Esophagus squamous epithelium (tissue), 5 donors: ENCODE measurements at places on chromosomes 7 and 10. TPM values are rescaled to one million over a fixed set of nuclear protein-coding genes. Genes with fewer than 3 reads are reported as not detected.

Gene AP4M1
- 8.1 TPM for total RNA-seq

Gene NPVF
- total RNA-seq, result not detected

Gene TRPV5
- not detected for total RNA-seq

- no peaks in the 10 kb centered on the region for H3K27me3 ChIP-seq
- H3K36me3 ChIP-seq, result peaks cover 23% of the 10 kb centered on the region
- H3K4me1 ChIP-seq, result no peaks in the 10 kb centered on the region
- no peak for DNase-seq
These were observed 29.6 kb downstream of the MKI67 start for GRCh38 chr10:128096486-128097199.

DNA sequence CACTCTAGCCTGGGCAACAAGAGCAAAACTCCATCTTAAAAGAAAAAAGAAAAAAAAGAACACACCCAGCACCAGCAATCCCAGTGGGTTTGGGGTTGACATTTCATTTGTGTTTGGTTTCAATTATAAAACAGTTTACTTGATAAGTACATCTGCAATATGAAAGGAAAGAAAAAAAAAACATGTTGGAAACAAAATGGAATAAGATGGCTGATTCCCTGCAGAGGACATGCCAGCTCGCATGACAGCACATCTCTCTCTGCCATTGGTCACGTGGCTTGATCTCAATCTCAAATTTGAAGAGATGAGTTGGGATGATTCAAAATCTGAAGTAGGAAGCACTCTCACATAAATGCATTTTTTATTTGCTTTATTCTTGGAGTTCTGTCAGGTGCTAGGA is 28.0 kb downstream of the MYOF start:
- H3K36me3 ChIP-seq, result peaks cover 20% of the 10 kb centered on the region
- no peak for DNase-seq
- H3K27ac ChIP-seq, result no peak overlapping the region
- H3K4me1 ChIP-seq, result peaks cover 14% of the 10 kb centered on the region

DNA sequence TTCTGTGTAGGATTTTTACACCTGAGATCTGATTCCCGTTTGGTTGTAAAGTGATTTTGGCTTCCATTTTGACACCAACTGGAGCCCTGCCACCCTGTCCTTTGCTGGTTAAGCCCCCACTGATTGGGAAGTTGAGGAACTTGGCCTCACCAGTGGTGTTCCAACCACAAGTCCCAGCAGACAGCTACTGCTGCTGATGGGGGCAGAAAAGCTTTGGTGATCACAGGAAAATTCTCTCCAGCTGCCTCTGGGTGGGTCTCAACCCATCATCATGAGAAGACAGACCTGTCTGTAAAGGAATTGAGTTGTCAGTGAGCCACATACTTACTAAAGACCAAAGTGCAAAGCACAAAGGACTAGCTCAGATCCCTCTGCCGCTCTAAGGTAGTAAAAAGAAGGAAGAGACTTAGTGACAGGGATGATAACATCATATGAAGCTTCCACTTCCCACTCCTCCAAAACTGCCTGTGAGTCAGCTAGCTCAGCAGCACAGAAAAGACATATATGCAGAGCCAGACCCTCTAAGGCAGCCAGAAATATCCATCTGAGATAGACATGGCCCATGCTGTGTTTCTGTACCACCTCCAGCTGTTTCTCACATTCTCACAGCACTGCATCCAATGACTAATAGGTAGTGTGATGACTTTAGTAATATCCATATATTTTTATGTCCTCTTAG is 22.4 kb upstream of the LRRC17 start:
- no peak overlapping the region for H3K4me3 ChIP-seq
- no peaks in the 10 kb centered on the region for H3K36me3 ChIP-seq
- peaks cover 16% of the 10 kb centered on the region for H3K4me1 ChIP-seq
- H3K27me3 ChIP-seq, result no peaks in the 10 kb centered on the region
- no peak for DNase-seq

GRCh38 chr10:26721561-26721960 is 24.1 kb downstream of the PDSS1 start:
- no peaks in the 10 kb centered on the region for H3K27me3 ChIP-seq
- no peak overlapping the region for H3K27ac ChIP-seq
- H3K4me1 ChIP-seq, result no peaks in the 10 kb centered on the region
- no peak for DNase-seq
- H3K36me3 ChIP-seq, result no peaks in the 10 kb centered on the region
- no peak overlapping the region for H3K4me3 ChIP-seq

GRCh38 chr7:131869986-131870385 is 313.6 kb upstream of the PODXL start:
- H3K36me3 ChIP-seq, result no peaks in the 10 kb centered on the region
- no peaks in the 10 kb centered on the region for H3K4me1 ChIP-seq
- H3K27ac ChIP-seq, result no peak overlapping the region
- DNase-seq, result no peak
- no peaks in the 10 kb centered on the region for H3K27me3 ChIP-seq

- no peaks in the 10 kb centered on the region for H3K4me1 ChIP-seq
- H3K36me3 ChIP-seq, result no peaks in the 10 kb centered on the region
- no peaks in the 10 kb centered on the region for H3K27me3 ChIP-seq
- no peak overlapping the region for H3K27ac ChIP-seq
These were observed 233.8 kb upstream of the GRB10 start for GRCh38 chr7:51016546-51016945.

DNA sequence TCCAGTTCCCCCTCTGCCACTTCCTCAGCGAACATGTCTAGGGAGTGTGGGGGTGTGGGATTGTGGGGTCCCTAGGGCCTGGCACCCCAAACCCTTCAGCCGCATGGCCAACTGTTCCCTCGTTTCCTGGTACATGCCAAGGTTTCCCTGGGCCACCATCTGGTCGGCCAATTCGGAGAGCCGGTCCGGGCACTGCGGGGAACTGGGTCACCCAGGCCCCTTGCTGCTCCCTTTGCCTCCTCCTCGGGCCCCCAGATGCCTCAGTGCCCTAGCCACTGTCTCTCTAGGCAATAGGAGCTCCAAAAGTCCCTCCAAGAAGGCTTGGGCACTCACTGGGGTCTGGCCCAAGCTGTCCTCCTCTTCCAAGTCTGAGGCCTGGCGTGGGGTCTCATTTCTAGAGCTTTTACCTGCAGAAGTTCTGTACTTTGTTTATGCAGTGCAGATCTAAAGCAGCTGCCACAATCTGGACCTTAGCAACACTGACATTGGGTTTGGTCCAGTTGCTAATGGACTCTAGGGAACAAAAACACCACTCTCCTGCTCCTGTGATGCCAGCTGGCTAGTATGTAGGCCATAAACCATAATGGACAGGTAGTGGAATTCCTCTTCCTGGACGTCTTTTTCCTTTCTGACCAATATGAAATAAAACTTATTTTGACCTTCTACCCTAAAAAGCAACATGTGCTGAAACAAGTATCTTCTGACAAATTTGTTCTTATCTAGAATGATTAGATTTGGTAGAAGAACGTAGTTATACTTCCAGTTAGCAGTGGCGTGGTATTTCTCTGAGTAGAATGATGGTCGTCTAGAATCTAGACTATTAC is 172.9 kb downstream of the LRRC4 start:
- no peak for DNase-seq
- no peak overlapping the region for H3K4me3 ChIP-seq
- H3K4me1 ChIP-seq, result no peaks in the 10 kb centered on the region
- H3K36me3 ChIP-seq, result no peaks in the 10 kb centered on the region
- H3K27me3 ChIP-seq, result no peaks in the 10 kb centered on the region

- no peaks in the 10 kb centered on the region for H3K36me3 ChIP-seq
- no peaks in the 10 kb centered on the region for H3K27me3 ChIP-seq
- no peak overlapping the region for H3K4me3 ChIP-seq
- H3K4me1 ChIP-seq, result no peaks in the 10 kb centered on the region
- DNase-seq, result no peak
These were observed 109.1 kb downstream of the LMBR1 start for GRCh38 chr7:156783864-156784263.

GRCh38 chr10:35417795-35418194 is 81.5 kb downstream of the CCNY start:
- H3K27ac ChIP-seq, result no peak overlapping the region
- DNase-seq, result no peak
- H3K36me3 ChIP-seq, result no peaks in the 10 kb centered on the region
- no peaks in the 10 kb centered on the region for H3K27me3 ChIP-seq
- no peak overlapping the region for H3K4me3 ChIP-seq
- H3K4me1 ChIP-seq, result peaks cover 26% of the 10 kb centered on the region

GRCh38 chr10:129756912-129757901 is 206.9 kb downstream of the EBF3 start:
- H3K4me1 ChIP-seq, result no peaks in the 10 kb centered on the region
- H3K4me3 ChIP-seq, result peak overlapping the region; percentile 10
- H3K27me3 ChIP-seq, result no peaks in the 10 kb centered on the region
- no peak for DNase-seq

GRCh38 chr7:22435105-22435504 is 64.9 kb downstream of the STEAP1B start:
- no peaks in the 10 kb centered on the region for H3K27me3 ChIP-seq
- peaks cover 42% of the 10 kb centered on the region for H3K4me1 ChIP-seq
- H3K4me3 ChIP-seq, result no peak overlapping the region
- H3K27ac ChIP-seq, result no peak overlapping the region

DNA sequence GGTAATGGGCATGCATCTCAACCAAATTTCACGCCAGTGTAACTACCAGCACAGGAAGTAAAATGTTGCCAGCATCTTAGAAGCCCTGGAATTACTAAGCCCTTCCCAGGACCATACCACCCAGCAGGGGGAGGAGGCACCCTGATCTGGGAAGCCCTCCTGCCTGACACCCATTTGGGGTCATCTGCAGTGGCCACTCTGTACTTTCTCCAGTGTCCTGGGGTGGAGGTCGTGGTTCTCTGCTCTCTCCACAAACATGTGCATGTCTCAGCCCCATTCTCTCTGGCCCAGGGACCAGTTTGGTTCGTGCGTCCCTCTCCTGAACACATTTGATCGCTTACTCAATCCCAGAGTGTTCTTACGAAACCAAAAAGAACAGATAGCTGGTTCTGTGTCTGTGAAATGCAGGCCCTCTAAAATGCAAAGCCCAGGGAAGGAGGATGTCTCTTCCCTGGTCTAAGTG is 9.4 kb upstream of the LRRC27 start:
- no peaks in the 10 kb centered on the region for H3K36me3 ChIP-seq
- DNase-seq, result no peak
- H3K4me1 ChIP-seq, result peaks cover 10% of the 10 kb centered on the region
- H3K27me3 ChIP-seq, result no peaks in the 10 kb centered on the region

DNA sequence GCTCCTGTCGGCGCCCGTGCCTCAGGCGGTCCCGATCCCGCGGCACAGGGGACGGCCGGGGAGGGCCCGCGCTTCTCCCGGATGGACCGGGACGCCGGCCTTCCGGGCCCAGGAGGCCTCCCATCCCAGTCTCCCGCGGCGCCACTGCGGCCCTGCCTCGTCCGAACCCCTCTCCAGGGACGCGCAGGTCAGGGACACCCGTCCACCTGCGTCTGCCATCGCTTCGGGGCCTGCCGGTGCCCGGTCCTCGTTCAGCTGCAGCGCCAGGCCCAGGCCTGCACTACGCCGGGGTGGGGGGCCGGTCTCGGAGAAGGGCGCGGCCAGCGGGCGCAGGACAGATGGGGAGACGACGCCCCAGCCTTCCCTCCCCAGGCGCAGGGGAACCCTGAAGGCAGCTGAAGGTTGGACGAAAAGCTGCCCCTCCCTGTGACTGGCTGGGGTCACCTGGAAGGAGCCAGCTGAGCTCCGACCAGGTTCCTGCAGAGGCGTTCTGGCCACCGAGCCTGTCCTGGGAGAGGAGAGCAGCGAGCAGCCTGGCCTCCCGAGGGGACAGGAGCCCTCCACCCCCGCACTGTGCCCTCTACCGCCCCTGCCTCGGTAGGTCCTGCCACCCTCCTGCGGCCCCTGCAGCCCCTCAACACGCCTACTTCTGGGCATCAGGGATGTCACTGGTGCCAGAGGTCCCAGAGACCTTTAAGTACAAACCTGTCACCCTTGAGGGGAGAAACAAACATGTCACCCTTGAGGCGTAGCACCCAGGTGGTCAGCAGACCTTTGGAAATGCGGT is 84.3 kb downstream of the LANCL2 start:
- no peak overlapping the region for H3K4me3 ChIP-seq
- H3K4me1 ChIP-seq, result no peaks in the 10 kb centered on the region
- no peaks in the 10 kb centered on the region for H3K27me3 ChIP-seq
- no peaks in the 10 kb centered on the region for H3K36me3 ChIP-seq
- no peak overlapping the region for H3K27ac ChIP-seq
- no peak for DNase-seq

DNA sequence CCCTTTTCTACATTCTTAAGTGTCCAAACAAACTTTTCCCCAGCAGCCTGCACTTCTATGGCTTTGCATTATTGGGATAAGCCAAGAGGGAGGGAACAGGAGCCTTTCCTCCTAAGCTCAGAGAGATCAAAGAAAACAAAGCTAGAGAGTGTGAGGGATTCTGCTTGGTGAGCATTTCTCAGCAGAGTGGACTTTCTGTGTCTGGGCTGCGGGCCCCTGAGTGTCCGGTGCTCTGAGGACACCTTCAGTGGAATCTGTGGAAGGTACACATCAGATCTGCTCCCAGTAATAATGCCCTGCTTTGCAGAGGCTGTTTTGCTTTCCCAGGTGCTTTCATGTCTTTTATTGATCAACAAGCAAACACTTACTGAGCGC is 50.2 kb downstream of the KCNMA1 start:
- H3K27ac ChIP-seq, result peak overlapping the region; percentile 57
- DNase-seq, result no peak
- peaks cover 6% of the 10 kb centered on the region for H3K4me1 ChIP-seq
- H3K36me3 ChIP-seq, result no peaks in the 10 kb centered on the region

DNA sequence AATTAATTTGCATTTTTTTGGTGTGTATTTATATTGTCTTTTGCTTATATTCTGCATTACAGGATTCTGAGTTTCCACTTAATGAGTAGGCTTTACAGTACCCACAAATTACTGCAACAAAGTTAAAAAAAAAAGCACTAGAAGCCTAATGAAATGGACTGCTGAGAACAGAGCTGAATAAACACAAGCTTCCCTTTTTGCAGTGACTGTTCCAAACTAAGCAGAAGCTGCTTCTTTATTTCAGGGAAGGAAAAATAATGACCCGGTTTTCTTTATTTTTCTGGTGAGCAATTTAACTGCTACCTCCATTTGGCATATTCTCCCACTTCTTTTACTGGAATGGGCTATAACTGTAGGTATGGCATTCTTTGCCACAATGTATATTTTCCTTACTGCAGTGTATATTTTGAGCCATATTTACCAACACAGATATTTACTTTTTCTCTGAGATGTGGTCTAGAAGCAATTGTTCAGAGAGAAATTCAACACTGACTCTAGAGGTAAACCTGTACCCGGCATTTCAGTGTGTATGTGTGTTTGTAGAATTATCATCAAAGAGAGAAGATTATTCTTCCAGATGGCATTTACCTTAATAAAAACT is 56.9 kb downstream of the HDAC9 start:
- no peaks in the 10 kb centered on the region for H3K27me3 ChIP-seq
- H3K4me1 ChIP-seq, result no peaks in the 10 kb centered on the region
- H3K27ac ChIP-seq, result peak overlapping the region; percentile 36
- DNase-seq, result no peak
- H3K36me3 ChIP-seq, result no peaks in the 10 kb centered on the region

- H3K4me3 ChIP-seq, result no peak overlapping the region
- H3K36me3 ChIP-seq, result no peaks in the 10 kb centered on the region
- no peak overlapping the region for H3K27ac ChIP-seq
- H3K27me3 ChIP-seq, result no peaks in the 10 kb centered on the region
- peaks cover 7% of the 10 kb centered on the region for H3K4me1 ChIP-seq
These were observed 67.4 kb downstream of the PDGFA start for GRCh38 chr7:452226-452751.

GRCh38 chr10:84826704-84827103 is 498.3 kb downstream of the CCSER2 start:
- no peak overlapping the region for H3K27ac ChIP-seq
- no peaks in the 10 kb centered on the region for H3K36me3 ChIP-seq
- H3K4me1 ChIP-seq, result no peaks in the 10 kb centered on the region
- no peaks in the 10 kb centered on the region for H3K27me3 ChIP-seq
